ENCODE measurements at places on chromosomes 3 and 15.

DNA sequence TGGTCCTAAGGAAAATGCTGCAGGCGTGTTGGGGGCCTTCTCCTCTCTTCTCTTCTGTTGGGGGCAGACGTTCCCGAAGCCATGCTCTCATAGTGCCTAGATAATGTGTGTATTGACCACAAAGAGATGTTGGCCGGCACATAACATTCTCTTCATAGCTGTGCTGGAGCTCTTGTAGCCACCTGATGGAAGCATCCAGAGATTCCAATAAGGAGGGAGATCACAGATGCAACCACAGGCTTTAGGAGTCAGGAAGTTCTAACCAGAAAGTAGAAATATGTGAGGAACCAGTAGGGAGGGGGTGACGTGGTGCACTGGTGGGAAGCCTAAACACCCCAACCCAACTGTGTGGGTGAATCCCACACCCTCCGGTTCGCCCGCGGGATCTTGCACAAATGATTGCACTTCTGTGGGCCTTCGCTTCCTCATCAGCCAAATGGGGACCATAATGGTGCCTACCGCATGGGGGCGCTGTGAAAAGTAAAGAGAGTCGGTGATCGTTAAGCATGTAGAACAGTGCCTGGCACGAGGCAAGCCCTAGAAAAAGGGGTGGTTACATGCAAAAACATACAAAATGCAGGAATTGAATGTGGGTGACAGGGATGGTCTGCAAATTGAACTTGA, 87.8 kb downstream of the TOP2B start:
- no peak for DNase-seq

GRCh38 chr3:32280262-32280910, 41.9 kb downstream of the CMTM8 start:
- DNase-seq = no peak

DNA sequence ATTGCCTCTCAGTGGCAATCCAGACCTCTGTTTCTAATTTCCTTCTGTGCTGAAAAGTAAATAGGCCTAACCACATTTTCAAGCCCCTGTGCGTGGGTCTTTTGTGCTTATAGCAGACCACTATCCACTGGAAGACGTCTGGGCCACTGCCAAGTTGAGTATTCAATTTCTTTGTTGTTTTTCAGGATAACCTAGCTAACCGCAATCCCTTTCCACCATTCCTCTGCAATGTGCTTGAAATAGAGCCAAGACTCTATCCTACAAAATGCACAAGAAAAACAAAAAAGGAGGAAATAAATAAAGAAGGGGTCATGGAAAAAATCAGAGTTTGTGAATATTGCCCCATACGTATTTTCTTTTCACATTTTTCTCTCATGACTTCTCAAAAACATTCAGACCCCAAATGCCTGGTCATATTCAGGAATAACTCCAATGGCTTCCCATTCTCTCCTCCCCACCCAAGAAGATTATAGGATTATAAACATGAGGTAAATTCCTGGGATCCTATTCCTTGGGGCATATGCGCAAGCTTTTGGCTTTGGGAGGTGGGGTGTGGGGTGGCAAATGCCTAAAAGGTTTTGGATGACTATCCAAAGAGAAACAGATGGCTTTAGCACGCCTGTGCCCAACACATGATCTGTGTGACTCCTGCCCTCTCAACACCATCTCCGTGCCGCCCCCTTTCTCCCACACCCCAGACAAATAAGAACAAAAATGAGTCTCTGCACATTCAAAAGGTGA, 217.9 kb upstream of the THBS1 start:
- DNase-seq = no peak

DNA sequence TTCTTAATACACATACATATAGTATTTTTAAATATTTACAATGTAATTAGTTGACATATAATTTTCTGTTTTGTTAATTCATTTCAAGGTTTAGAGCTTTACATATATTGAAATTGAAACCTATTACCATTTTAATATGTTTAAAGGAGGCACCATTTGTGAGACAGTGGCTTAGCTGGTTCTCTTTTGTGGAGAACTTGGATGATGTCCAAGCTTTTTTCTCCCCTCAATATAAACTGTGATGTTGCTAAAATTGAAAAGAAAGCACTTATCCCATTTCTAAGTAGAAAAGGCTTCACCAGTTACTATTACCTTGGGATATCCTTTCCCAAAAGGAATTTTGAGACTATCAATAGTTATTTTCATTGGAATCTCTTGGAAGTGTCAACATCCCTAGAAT, 707.2 kb downstream of the NTRK3 start:
- no peak for DNase-seq

GRCh38 chr15:96322536-96323318, 7.8 kb upstream of the NR2F2 start:
- DNase-seq = no peak
